C1 segment of cervical spinal cord (tissue), 14 donors: ENCODE measurements at places on chromosomes 3 and 15.

- DNase-seq, result no peak
These were observed 108.9 kb upstream of the ABHD17C start for GRCh38 chr15:80586161-80586560.

DNA sequence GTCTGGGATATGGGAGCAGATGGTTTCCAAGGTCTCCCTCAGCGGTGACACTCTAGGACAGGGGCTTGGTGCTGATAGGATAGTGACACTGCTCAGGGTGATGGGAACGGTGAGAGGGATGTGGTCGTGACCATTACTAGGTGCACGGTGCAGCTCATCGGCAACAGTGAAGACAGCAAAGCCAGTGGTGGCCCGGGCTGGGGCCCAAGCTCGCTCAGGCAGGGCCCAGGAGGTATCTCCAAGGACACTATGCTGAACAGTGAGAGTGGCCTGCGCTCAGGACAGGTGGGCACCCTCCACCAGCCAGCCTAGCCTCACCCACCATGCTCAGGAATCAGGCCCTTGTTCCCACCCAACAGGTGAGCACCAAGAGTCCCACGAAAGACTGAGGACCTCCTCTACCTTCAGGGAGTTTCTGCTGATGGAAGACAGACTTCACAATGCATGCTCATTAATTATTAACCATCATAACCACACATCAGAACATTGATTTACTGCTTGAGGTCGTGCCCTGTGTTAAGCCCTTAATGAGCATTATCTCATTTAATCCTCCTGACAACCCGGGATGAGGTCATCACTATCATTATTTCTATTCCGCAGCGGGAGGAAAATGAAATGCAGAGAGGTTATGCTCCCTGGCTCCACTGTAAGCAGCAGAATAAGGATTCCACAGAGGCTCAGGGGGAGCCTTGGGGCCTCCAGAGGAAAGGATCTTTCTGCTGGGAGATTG, 269.4 kb downstream of the UACA start:
- no peak for DNase-seq

GRCh38 chr3:116896116-116896515, 186.5 kb downstream of the TUSC7 start:
- DNase-seq, result no peak

GRCh38 chr15:98651036-98651481, 2.7 kb downstream of the IGF1R start:
- DNase-seq, result peak; percentile 13

DNA sequence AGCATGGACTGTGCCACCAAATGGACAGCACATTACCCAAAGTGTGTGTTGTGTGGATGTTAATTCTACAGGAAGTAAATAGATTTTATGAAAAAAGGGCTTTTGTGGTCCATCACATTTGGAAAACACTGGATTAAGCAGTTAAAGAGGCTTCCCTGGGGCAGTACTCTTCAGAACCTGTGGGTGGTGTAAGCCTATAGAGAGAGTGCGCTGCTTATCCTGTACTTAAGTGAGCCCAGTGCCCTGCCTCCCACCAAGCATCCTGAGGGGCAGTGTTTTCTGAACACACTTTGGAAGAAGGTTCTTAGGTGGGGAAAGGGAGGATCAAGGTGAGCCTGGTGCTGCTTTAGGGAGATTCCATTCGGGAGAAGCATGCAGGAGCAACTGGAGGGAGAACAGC, 10.9 kb downstream of the TTLL3 start:
- DNase-seq, result no peak

DNA sequence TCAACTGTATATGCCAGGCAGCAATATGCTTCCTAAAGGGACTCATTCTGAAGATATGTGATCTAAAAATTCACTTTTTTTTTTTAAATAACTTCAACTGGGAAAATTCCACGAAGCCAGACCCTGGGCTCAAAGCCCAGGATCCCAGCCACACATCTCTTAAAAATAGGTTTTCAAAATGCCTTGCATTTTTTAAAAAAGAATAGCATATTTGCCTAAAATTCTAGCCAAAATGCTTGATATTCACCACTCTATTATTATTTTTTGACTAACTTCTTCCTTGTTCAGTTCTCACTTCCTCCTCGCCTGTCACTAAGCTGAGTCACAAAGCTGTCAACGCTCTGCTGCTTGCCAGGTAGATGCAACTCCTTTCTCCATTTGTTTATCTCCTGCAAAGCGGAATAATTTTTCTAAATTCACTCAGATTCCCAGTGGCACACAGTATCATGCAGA, 28.0 kb upstream of the VGLL4 start:
- no peak for DNase-seq

- no peak for DNase-seq
These were observed 166.6 kb downstream of the BBX start for GRCh38 chr3:107689355-107689754.
